Bronchial epithelial cell (primary cell): ENCODE measurements at places on chromosomes 1 and 21.

GRCh38 chr1:96865731-96866685, 144.4 kb downstream of the PTBP2 start:
- peak; percentile 96 for DNase-seq

DNA sequence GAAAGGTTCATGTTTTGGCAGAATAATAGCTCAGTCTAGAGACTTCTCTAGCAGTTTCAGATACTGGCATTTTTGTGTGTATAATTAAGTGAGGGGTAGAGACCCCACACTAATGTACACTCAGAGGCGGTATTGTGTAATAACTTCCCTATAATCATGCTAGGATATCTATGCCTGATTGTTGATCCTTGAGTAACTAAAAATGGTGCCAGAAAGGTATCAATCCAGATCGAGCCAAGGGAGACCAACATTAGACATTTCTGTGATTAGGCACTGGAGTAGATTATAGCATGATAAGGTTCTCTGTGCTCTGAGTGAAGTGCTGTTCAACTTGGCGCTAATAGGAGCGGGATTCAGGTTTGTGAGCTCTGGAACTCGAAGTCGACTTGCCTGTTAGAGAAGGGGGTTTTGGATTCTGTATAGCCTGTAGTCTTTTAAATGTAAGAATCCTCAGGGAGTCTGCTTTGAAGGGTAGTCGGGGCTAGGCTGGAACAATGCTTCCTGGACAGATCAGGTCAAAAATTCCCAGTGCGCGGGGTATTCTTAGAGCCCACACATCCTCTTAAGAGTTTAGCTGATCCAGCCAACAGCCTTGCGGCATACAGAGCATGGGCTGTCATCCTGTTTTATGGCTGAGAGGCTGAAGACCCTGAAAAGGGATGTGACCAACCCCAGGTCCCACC, 24.2 kb downstream of the MAN1C1 start:
- DNase-seq = no peak

DNA sequence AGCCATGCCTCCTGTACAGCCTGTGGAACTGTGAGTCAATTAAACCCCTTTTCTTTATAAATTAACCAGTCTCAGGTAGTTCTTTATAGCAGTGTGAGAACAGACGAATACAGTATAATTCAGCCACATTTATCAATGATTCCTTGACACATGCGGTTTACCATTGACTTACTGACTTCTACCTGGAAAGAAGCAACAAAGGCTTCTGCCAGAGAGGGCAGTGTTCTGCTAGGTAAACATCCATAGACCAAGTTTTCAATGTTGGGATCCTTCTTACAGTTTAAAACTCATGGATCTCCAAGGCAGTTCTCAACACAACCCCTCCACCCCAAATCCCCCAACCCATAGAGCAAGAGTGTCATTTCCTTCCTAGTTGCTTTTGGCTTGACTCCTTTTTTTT, 150.6 kb downstream of the ZNF648 start:
- DNase-seq = no peak

- no peak for DNase-seq
Measured at GRCh38 chr1:1128454-1129139, 12.7 kb upstream of the C1orf159 start.

GRCh38 chr1:56510642-56511021, 68.7 kb downstream of the PLPP3 start:
- no peak for DNase-seq

- peak; percentile 55 for DNase-seq
Measured at GRCh38 chr21:15774590-15774989, 44.8 kb downstream of the USP25 start.

- DNase-seq = no peak
Measured at GRCh38 chr21:46394595-46395104, 64.0 kb upstream of the DIP2A start.

DNA sequence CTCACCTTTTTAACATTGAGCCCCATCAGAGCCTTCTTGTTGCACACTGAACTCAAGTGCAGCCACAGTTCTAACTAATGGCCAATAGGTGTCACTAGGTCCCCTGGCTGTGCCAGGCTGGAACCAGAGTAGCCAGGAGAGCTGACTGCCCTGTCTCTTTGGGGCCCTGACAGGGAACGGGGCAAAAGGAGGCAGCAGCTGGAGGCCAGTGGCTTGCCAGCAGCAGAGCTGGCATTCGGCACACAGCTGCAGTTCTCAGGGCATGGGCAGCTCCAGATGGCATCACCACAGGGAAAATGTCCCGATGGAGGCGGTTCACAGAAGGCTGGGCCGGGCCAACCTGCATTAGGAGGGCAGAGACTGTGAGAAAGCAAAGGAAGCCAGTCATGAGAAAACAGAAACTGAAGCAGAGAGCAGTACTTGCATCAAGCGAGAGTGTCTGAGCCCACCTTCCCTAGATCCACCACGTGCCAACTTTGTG, 188.6 kb downstream of the FCRL5 start:
- DNase-seq = peak; percentile 40

GRCh38 chr1:222459652-222460051, 88.3 kb downstream of the HHIPL2 start:
- peak; percentile 4 for DNase-seq

DNA sequence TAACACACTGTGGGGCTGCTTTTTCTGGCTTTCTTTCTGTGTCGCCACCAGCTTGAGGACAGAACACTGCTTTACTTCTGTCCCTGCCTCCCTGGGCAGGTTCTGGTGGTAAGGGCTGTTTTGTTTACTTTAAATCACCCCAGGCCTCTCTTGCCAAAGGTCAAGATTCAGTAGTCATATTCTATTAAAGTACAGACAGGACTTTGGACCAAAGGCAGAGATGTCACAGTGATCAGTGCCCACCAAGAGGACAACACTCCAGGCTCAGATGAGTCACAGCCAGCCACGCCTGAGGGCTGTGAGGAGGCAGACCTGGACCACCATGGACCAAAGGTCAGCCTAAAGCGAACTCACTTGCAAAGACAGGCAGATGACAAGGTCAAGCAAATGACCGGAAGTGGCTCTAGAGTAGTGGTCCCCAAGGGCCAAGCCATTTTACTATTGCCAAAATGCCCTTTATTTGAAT, 200.0 kb downstream of the RHOU start:
- no peak for DNase-seq

GRCh38 chr1:27007909-27008582, 4.6 kb downstream of the TENT5B start:
- peak; percentile 82 for DNase-seq

GRCh38 chr21:29753216-29753615, 186.6 kb downstream of the GRIK1 start:
- peak; percentile 18 for DNase-seq

DNA sequence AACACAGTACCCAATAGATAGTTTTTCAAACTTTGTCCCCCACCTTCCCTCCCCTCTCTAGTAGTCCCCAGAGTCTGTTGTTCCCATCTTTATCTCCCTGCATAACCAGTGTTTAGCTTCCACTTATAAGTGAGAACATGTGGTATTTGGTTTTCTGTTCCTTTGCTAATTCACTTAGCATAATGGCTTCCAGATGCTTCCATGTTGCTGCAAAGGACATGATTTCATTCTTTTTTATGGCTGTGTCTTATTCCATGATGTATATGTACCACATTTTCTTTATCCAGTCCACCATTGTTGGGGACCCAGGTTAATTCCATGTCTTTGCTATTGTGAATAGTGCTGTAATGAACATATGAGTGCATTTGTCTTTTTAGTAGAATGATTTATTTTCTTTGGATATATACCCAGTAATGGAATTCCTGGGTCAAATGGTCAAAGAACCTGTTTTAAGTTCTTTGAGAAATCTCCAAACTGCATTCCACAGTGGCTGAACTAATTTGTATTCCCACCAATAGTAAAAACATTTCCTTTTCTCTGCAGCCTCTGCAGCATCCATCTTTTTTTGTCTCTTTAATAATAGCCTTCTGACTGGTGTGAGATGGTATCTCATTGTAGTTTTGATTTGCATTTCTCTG, 126.0 kb downstream of the AK5 start:
- no peak for DNase-seq

DNA sequence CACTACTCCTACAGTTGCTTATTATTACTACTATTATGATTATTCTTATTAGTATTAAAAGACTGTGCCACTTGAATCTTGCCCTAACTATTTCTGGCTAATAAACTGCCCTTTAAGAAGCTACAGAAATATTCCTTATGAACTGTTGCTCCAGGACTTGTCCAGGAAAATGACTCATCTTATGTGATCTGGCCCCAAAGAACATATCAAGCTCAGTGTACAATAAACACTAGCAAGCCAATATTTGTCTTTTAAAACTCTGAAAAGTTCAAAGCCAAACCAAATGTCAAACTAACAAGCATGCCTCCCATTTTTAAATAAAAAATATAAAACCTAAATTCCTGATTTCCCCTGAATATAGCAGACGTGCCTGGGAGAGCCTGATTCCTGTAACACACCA, 88.7 kb upstream of the SIM2 start:
- peak; percentile 30 for DNase-seq

DNA sequence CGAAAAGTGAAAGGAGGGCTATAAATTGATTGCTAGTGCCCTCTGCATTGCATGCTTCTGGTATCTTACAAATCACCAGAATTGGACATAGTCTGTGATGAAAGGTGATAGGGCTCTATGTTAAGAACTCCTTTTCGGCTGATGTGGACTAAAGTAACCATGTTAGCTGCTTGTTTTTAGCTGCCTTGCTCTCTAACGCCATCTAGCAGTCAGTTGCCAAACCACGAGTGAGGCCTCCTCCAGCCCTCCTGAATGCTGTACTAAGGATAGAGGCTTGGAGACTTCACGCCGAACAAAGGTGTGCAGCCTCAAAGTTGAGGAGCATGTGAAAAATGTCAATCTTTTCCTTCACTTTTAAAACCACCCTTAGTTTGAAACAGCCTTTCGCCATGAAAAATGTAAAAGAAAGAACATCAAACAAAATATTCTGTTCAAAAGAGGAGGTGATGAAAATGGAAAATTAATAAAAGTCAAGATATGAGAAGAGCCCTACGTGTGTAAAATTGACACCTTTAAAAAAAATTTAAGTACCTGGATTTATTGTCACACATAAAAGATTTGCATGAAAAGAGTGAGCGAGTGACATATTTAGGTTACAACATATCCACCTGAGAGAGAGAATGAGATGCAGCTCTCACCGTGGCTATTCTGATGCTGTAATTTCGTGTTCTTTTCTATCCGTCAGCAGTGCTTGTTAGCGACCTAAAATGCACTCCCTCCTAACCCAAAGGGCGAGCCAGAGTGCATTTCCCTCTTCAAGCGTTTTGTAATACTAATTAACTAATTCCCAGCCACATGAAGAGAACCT, 8.1 kb downstream of the LRRC53 start:
- peak; percentile 49 for DNase-seq

- no peak for DNase-seq
Measured at GRCh38 chr1:6454856-6455751, 10.9 kb downstream of the TNFRSF25 start.

DNA sequence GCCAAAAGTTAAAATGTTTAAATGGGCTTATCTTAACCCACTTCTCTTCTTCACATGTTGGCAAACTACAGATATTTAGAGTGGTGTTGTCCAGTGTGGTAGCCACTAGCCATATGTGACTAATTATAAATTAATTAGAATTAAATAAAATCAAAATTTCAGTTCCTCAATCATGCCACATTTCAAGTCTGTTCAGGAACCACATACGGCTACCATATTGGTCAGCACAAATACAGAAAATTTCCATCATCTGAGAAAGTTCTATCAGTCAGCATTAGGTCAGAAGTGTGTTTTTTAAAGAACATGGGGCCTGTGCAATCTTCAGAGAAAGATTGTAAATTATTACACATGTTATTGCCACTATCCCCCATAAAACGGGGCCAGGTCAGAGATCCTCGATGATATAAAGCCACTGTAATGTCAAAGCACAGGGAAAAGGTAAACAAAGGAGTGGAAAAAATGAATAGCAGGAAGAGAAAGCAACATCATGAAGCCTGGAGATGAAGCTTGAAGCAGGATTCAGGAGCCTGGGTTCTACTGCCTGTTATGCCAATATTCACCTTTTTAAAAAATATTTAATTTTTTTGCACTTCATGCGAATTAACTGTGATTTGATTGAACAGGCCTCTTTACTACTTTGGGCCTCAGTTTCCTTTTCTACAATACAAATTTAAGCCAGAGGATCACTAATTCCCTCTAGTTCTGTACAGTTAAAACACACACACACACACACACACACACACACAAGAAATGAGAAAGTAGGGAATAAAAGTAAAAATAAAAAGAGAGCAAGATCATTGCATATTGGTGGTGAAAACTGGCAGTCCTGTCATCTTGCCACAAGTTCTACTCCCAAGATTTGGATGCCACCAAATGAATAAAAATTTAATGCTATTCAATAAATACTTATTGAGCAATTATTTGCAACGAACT, 2.3 kb downstream of the RSBN1 start:
- no peak for DNase-seq

- DNase-seq = peak; percentile 64
Measured at GRCh38 chr1:150563340-150564038, 14.3 kb downstream of the ADAMTSL4 start.

- no peak for DNase-seq
Measured at GRCh38 chr1:40986956-40987355, 7.5 kb downstream of the CTPS1 start.

- DNase-seq = no peak
Measured at GRCh38 chr1:112548547-112548946, 39.8 kb downstream of the WNT2B start.

- DNase-seq = no peak
Measured at GRCh38 chr1:214447557-214447871, 103.9 kb downstream of the PTPN14 start.

GRCh38 chr21:22575165-22575584, 1577.0 kb downstream of the NCAM2 start:
- no peak for DNase-seq

GRCh38 chr1:156705918-156706656, 704 bp upstream of the CRABP2 start:
- DNase-seq = no peak

GRCh38 chr1:67807282-67807681, 26.0 kb downstream of the GNG12 start:
- no peak for DNase-seq

- no peak for DNase-seq
Measured at GRCh38 chr1:77687519-77687906, 5.1 kb upstream of the ZZZ3 start.

DNA sequence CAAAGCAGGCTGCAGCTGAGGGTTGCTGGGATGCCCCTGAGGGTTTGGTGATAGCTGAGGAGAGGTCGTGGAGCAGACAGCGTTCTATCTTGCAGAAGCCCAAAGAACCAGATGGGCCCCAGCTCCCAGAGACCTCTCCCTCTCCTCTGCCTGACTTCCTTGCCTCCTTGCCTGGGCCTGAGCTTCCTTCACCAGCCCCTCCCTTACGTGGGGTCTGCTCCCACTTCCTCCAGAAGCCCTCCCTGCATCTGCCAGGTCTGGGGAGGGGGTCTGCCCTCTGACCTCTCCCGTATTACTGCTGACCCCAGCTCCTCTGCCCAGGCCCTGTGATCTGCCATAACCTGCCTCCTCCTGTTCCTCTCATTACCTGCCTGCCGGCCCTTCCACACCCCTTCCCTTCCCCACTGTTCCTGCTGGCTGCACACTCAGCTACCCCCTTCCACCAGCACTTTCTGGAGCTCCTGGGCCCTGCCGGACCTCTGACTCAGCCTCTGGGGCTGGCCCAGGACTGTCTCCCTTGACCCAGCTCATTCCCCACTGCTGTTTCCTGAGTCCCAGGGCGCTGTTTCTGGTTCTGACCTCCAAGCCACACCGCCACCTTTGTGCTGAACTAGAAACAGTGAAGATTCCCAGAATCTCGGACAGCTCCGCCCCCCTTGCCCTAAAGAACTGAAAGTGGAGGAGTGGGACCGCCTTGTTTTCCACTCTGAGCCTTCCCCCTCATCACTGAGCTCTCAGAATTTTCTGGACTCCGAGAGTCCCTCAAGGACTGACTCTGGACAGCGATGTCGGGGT, 237.7 kb upstream of the C1orf174 start:
- no peak for DNase-seq
